ENCODE measurements at places on chromosomes 16 and 17.

DNA sequence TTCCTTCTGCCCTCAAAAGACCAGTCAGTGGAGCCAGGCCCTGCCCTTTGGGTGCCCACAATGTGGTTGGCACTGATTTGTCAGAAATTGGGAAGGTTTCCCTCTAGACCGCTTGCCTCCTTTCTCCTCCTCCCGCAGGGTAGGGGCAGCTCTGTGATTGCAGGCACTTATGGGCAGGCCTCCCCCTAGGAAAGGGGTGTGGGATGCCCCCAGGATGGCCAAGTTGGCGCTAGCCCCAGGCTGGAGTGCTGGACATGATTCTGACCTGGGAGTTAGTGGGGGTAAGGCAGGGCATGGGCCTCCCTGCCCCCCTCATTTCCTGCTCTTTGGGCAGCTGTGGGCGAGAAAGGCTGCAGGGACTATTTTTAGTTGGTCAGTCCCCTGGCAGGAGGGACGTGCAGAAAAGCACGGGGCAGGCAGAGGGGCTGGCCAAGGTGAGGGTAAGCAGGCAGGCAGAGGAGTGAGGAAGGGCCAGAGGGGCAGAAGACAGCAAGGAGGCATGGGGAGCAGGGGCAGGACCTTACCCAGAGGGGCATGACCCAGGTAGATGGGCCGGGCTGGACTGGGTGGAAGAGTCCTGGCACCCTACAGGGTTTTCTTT is 3.3 kb downstream of the RARA start:
- DNase-seq = peak; percentile 68

DNA sequence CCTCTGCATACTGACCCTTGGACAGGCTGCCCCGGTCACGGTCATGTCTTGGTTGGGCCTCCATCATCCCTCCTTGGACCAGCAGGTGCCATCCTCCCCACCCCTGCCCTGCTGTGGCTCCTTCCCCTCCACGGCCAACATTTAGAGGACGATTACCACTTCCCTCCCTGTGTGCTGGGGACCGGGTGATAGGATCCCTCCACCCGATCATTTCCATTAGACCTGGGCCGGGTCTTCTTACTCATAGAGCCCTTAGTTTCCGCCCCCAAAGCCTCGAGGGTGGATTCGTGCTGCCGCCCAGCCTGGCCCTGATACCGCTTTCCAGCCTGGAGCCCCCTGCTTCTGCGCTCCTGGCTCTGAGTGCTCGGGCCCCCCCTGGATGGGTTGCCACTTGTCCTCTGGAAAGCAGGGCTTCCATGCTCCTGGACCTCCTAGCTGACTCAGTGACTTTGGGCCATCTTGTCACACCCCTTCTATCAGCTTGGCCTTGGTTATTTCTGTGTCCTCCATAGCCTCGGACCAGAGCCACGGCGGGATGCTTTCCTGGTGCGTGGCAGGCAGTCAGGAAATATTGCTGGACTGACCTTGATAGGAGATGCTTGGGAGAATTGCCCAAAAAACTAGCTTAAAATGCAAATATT is 171.4 kb downstream of the SEC14L1 start:
- DNase-seq = peak; percentile 28

GRCh38 chr17:80388601-80389000 is 26.4 kb upstream of the ENDOV start:
- no peak for DNase-seq

DNA sequence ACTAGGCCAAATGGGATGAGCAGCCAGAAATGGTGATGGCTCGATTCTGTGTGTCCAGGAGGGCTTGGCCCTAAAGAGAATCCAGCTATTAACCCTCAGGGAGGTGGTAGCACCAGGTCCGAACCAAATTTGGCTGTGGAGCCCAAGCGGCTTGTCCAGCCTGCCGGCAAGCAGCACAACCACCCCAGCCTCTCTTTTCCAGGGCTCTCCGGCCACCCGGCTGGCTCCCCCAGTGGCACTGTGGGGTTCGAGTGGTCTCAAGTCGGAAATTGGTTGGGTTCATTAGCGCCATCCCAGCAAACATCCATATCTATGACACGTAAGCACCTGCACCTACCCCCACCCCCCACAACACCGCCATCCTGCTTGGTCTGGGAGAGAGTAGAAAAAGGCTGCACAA is 35.4 kb downstream of the PLCD3 start:
- DNase-seq = no peak
